ENCODE measurements at places on chromosomes 1 and 21.

GRCh38 chr1:212624976-212625501 lies 16.5 kb downstream of the ATF3 start:
- no peak for DNase-seq

GRCh38 chr1:244102046-244102445 lies 51.0 kb downstream of the ZBTB18 start:
- no peak for DNase-seq

DNA sequence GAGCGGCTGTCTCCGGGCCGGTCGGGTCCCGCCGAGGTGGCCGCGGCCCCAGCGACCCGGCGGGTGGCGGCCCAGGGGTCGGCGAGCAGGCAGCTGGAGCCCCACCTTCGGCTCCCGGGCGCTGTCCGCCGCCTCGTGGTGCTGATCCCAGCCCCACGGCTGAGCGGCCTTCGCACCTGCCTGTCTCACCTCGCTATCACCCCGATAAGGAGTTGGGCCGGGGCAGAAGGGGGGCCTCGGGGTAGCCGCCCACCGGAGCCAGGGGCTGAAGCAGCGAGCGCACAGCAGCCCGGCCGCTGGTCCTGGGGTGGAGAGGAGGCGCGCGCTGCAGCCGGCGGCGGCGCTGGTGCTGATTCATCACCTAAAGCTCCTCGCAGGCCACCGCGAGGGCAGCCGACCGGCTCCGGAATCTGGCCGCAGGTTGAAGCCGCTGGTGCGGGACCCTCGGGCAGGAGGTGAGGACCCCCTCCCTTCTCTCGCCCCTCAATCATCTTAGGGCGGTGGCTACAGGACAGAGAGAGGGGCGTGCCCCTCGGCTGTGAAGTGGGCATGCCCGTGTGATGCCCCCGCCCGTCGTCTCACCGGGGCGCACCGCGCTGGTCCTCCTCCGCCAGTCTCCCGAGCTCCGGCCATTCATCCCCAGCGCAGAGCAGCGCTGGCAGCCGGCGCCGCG lies 575 bp downstream of the TRIM67 start:
- DNase-seq: no peak

DNA sequence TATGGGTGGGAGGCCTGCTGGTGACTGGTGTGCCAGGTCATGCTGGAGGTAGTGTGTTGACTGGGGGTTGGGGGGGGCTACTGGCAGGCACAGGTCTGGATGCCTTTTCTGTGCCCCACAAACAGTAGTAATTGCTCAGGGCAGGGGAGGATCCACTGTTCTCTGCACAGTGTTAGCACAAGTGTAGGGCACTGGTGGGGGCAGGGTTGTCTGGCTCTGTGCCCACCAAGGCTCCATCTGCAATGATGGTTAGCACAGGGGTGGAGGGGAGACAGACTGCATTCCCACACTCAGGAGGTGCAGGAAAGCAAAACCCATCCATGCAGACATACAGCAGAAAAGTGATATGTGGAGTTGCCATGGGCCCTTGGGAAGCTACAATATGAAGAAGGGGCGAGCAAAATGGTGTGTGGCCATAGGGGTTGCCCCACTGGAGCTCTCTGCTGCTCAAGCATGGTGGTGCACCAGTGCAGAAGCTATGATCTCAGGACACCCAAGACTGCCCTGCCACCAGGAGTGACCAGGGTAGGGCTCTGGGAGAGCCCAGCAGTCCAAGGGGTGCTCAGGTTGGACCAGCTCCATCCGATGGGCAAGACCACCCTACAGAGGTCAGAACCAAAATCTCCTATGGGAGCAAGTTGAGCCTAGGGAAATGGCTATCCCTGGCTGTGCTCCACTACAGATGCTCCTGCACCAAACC lies 122.2 kb upstream of the KCTD3 start:
- no peak for DNase-seq

- no peak for DNase-seq
Observed at GRCh38 chr21:42746240-42746592, 92.8 kb downstream of the PDE9A start.

DNA sequence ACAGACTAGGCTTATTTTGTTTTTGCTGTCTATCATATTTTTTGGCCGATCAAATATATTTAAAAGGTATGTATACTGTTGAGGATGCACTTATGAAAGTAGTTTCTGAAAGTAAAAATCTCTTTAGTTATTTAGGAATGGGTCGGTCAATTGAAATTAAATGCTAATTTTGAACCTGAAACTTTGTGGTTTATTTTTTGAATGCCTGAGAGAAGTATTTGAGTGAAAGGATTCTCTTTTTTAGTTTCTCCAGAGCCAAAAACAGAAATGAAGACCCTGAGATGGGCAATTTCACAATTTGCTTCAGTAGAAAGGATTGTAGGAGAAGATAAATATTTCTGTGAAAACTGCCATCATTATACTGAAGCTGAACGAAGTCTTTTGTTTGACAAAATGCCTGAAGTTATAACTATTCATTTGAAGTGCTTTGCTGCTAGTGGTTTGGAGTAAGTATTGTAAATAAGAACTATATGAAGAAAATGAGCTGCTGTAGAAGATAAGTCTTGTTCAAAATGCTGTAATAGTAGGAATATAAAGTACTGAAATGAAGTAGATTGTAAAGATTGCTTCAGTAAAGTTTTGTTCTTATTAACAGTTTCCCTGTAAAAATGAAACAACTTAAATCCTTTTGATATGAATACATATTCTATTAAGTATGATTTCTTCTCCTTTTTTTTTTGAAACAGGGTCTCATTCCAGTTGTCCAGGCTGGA lies 11.5 kb downstream of the USP1 start:
- no peak for DNase-seq

DNA sequence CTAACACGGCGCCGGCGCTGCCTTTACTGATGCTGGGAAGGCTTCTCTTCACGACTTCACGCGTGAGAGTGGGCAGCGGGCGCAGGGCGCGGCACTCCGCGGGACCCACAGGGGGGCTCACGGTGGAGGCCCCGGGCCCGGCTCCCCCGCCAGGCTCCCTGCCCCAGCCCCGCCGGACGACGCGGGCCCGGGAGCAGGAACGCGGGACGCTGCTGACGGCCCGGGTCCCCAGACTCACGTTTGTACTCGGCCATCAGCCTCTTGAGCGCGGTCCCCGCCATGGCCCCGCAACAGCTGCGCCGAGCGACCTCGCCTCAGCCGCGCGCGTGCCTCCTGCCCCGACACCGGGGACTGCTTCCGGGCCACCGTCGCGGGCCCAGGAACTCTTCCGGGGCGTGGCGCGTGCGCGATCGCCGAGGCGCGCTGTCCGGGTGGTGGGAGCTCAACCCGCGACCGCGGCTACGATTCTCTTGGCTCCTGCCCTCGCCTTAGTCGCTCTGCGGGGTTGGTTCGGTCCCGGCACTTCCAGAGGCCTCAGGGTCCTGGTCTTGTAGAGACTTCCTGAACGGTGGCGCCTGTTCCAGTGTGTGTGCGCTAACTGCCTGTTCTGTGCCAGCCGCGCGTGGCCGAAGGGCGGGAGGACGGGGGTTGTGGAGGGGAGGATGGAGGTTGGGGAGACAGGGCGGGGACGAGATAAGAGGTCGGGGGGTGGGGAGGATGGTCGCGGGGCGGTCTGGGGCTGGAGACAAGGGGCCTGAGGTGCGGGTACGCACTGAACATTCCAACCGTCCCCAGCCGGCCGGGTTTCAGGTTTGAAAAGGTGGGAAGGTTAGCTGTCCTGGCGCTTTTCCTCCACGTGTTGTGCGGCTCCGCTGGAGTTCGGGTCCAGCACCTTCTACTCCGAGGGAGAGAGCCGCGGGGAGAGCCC lies at the start of gene UBE2G2:
UBE2G2 (minus strand) TSS at position 353 of the 928 bp plus-strand sequence; CDS start at position 281, 72 bp downstream.
- peak; percentile 83 for DNase-seq

DNA sequence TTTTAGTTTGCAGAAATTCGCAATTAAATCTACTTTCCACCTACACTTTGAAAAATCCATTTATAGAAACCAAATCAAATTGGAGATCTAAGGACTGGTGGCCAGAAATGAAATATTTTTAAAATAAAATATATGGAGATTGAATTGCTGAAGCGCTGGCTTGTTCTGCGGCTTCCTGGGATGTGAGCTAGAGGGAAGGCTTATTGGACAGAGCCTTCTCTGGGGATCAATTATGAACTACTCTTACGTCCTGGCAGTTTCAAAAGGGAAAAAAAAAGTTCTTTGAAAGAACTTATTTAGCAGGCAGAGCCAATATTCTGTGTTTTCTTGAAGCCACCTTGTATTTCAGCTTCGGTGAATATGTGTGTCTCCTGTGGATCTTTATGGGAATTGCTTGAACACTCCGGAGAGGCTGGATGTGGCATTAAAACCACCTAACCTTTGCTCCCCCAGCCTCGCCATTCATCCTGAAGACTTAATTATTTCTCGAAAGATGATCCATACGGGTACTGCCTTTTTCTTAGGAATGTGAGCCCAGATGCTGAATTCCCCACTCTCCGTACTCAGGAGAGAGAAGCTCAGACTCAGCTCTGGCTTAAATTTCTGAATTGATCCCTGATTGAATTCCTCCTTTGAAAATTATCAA lies 478.9 kb upstream of the VAMP3 start:
- no peak for DNase-seq

Data from activated CD4-positive, alpha-beta T cell treated with anti-CD3 and anti-CD28 coated beads, Interleukin-2, amount 50 U/mL, for 24 hours (primary cell).